ENCODE measurements at places on chromosomes 4 and X. TPM values are rescaled to one million over a fixed set of nuclear protein-coding genes. Genes with fewer than 3 reads are reported as not detected.

DNA sequence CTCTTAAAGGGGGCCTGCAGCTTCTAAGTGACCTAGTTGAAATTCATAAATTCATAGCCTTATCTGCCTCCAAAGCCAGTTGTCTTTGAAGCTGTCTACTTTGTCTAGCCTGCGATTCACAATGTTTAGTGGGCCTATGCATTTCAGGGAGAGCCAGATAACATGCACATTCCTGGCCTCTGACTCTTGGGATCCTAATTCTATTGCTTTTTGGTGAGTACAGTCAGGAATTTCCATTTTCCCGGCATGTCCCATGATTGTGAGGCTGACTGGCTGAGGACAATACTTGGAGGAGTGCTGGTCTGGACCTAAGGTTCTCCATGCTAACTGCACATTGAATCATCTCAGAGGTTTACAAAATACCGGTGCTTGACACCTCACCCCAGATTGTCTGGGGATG is 155.0 kb downstream of the MSL3 start:
- no peak for DNase-seq

- DNase-seq, result no peak
Measured at GRCh38 chr4:107950746-107951540, 19.6 kb downstream of the CYP2U1 start.

DNA sequence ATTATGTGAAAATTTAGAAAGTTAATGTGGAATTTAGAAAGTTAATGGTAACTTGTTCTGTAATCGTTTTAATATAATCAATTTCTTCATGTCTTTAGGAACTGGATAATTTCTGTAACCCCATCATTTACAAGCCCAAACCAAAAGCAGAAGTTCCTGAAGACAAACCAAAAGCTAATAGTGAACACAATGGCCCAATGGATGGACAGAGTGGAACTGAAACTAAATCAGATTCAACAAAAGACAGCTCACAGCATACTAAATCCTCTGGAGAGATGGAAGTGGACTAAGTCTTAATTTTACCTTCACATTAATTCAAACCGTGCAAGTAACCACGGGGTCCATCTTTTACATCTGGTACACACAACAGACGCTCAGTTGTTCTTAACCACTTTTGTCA is 48.1 kb upstream of the PLK4 start:
- no peak for DNase-seq

GRCh38 chr4:133379681-133380438 is 230.8 kb downstream of the PCDH10 start:
- DNase-seq, result no peak

GRCh38 chr4:116020141-116020722 is 906.8 kb upstream of the NDST4 start:
- DNase-seq, result no peak

DNA sequence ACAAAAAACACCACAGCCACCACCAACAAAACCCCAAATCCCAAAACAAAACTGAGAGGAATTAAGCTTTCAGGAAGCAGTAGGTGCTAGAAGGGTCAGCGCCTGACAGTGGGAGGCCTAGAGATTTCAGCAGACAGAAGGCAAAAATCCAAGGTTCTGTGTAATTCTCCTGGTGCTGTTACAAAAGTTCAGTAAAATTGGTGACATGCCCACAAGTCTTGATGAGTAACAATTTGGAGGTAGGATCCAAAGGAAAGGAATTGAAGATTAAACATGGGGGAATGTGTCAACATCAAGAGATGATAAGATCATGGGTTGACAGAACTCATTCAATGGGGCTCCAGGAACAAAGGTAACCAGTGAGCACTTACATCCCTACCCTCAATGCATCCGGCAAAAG is 653.8 kb upstream of the CPEB2 start:
- DNase-seq, result no peak

AWAT2 gene
- not detected for total RNA-seq

DNA sequence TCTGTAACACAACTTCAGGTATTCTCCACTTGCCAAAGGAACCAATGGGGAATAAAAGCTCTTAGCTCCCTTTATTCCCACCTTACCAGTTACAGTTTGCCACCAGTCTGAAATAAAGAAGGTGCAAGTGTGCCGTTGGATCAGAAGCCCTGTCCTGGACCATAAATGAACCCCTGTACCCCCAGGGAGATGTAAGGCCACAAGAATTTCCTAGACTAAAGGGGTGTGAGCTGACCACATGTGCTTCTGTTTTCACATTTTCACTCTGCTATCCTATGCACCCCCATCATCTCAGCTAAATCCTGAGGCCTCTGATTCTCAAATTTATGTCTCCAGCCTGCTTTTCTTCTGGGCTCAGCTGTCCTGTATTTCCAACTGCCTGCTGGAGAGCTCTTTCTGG is 221.2 kb downstream of the SPRY1 start:
- DNase-seq, result no peak

GRCh38 chr4:39823191-39823590 is 125.3 kb downstream of the UBE2K start:
- no peak for DNase-seq

DNA sequence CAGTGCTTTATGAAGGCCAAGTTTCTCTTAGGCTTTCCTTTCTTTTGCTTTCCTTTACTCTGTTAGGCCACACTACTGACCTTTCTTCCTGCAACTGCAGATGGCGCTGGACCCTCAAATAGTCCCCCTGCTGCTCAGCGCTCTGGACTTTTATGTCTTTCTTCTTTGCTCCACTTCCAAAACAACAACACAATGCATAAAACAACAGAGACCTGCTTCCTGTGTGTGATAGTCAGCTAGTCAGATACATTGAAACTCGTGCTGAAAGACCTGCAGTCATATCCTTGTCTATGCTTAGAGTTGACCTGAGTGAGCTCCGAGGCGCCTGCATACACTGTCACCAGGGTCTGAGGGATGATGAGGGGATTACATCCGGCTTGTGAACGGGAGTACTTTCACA is 108.9 kb upstream of the TEX13D start:
- DNase-seq, result no peak

GRCh38 chrX:125198546-125198945 is 121.1 kb upstream of the TEX13C start:
- no peak for DNase-seq

HEPH gene
- total RNA-seq, result 113 TPM

DNA sequence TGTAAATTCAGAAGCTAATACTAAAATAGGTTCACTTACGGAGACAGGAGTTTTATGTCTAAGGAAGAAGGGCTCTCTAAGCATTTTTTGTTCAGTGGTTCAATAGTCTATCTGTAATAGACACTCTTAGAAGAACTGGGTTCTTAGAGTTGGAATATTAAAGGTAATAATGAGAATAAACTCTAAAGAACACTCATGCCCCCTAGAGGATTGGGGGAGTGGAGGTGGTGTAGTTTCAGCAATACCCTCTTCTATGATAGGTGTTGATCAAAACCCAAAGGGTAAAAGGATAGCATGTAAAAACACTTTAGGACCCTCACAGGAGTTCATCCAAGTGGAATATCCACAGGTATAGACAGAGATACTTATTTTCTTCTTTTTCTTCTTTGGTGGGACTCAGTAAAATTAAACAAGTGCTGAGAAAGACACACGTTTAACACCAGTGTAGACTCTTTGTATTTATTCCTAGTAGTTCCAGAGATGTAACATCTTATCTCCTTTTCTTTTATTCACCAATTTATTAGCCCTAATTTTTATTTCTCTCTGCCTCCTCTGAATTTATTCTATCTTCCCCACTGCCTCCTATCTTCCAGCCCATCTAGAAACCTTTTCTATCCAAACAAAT is 25.7 kb upstream of the MND1 start:
- peak; percentile 38 for DNase-seq

DNAAF6 gene
- not detected for total RNA-seq

SMIM43 gene
- not detected for total RNA-seq

- no peak for DNase-seq
Measured at GRCh38 chr4:1458581-1458980, 52.3 kb upstream of the NKX1-1 start.

GRCh38 chr4:5619913-5620625 is 88.3 kb downstream of the EVC2 start:
- no peak for DNase-seq

- no peak for DNase-seq
Measured at GRCh38 chr4:23169608-23170311, 477.0 kb downstream of the GBA3 start.

PNMA5 gene
- total RNA-seq, result not detected

DNA sequence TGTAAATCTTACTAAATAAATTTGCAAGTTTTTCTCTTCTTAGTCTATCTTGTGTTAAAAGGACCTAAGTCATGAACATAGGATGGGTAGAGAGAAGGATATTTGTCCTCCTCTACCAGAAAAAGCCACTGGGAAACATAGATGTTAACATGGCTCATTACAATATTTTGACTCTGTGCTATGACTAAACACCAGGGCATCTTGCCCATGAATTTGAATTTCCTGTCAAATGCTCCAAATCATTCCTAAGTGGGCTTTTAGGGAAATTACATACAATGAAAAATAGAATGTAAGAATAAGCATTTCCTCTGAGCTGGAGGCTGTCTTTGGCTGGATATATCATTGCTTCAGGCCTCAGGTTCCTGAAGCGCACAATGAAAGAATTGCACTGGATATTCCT is 39.1 kb downstream of the ANOS1 start:
- no peak for DNase-seq

ZNF185 gene
- 35.2 TPM for total RNA-seq

DNA sequence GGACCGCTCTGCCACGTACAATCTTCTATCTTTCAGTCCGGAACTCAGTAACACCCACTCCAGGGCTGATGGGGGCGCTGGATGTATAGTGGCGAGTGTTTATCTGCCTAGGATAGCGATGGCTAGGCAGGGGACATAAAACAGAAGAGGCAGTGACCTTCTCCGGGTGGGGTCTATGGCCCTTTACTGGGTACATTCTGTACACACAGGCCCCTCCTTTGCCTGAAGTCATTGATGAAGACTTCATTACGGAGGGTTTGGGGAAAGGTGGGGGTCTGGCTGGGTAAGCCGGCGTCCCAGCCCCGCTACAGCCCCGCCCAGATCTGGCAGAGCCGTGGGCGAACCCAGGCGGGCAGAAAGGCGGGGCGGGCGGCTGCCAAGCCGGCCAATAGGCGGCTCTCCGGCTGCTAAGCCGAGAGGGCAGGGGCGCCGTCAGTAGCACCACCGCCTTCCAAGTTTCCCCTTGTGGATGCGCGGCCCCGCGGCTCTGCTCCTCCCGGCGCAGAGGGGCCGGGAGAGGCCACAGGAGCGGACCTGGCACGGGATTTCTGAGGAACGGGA is at the start of gene CHST7:
CHST7 (plus strand) TSS at position 435 of the 561 bp plus-strand sequence. CDS start 167 bp downstream, outside the sequence.
- DNase-seq, result peak; percentile 53

- DNase-seq, result peak; percentile 16
Measured at GRCh38 chr4:2848449-2848848, 4.8 kb downstream of the ADD1 start.

TBC1D25 gene
- 18.1 TPM for total RNA-seq

DNA sequence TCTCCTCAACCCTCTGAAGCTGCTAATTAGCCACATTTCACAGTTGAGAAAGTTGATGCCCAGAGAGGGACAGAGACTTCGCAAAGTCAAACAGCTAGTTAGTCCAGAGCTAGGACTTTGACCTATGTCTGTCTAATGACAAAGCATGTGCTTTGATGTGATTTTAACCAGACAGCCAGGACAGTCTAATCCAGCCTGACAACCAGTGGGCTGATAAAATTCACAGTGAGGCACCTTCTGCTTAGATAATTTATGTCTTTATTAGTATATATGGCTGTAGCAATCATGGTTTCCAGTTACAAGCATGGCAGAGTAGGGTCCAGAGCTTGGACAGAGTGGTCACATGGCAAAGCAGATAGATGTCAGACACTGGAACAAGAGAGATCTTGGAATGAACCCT is 133.6 kb upstream of the C1QTNF7 start:
- no peak for DNase-seq

DNA sequence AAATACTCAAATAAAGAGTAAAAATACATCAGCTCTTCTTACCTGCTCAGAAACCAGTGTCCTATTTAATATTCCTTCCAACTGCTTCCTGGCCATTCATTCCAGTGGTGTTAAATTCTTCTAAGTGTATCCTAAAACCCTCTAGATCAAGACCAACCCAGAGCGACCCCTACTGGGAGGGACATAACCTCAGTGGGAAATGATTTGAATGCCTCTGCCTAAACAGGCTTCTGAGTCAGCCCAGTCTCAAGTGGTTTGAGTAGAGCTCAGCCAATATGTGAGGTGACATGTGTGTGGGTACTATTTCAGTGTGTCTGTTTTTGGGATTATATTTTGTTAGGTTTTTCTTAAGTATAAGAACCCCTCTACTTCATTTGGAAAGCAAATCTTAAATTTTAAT is 133.6 kb upstream of the ARHGEF9 start:
- peak; percentile 28 for DNase-seq

- no peak for DNase-seq
Measured at GRCh38 chr4:24794916-24795665, at the start of gene SOD3. SOD3 (plus strand) TSS chr4:24795573; CDS start chr4:24799522, 3,949 bp downstream.

DNA sequence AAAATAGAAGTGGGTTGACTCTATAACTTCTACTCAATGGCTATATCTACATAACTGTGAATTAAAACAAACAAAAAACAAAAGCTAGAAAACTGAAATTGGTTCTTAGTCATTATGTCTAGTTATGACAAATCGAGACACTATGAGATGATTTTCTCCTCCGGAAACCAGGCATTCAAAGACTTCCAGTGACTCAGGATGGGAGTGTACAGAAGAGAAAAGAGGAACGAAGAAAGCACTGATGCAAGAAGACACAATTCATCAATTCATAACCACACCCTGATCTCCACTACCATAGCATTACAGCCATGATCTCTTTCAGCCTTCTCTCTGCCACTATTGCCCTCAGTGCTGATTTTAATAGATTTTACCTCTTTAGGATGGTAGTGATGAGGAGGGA is 253.6 kb downstream of the CBLL2 start:
- DNase-seq, result peak; percentile 93

GRCh38 chr4:99965674-99966350 is 15.7 kb upstream of the H2AZ1 start:
- no peak for DNase-seq

ZBED1 gene
- 10.0 TPM for total RNA-seq

ADH5 gene
- 237 TPM for total RNA-seq

SMIM10 gene
- not detected for total RNA-seq

DNA sequence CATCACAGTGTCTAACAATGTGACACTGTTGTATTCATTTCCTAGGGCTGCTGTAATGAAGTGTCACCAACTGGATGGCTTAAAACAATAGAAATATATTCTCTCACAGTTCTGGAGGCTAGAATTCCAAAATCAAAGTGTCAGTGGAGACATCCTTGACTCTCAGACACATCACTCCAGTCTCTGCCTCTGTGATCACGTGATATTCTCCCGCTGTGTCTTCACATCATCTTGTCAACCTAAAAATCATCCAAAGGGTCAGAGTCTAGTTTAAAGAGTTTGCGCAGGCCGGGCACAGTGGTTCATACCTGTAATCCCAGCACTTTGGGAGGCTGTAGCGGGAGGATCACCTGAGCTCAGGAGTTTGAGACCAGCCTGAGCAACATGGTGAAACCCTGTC is 36.6 kb upstream of the HPSE start:
- DNase-seq, result no peak

GRCh38 chr4:2378401-2378800 is 40.0 kb downstream of the ZFYVE28 start:
- DNase-seq, result no peak

Measured in mammary epithelial cell (primary cell).